Activated T-cell treated with anti-CD3 and anti-CD28 coated beads, Interleukin-2, amount 50 U/mL, for 4 hours (primary cell): ENCODE measurements at places on chromosomes 2 and 18. TPM values are rescaled to one million over a fixed set of nuclear protein-coding genes. Genes with fewer than 3 reads are reported as not detected.
A peak's percentile ranks its signal among the peaks of the same experiment; 100 is the strongest.

GRCh38 chr18:44588508-44588907 lies 92.2 kb upstream of the SETBP1 start:
- DNase-seq = no peak

DNA sequence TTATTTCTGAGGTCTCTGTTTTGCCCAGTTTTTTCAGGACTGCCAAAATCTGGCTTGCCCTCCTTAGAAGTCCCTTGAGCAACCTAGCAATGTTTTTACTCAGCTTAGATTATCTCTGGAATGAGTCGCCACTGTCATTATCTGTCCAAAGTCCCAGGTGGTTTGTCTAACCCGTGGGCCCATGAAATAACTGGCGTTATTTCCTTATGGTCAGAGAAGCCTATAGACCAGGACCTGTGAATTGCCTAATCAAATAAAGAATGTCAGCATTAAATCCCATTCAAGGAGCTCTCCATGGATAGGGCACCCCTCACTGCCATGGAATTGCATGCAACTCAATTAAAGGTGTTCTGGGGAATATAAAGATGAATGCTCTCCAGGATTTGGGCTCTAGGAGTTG lies 373.9 kb downstream of the SETBP1 start:
- no peak for DNase-seq

GRCh38 chr2:15259356-15259756 lies 301.8 kb downstream of the NBAS start:
- DNase-seq = no peak

SERPINB5 gene
- not detected for total RNA-seq

PLA2R1 gene
- total RNA-seq = 0.03 TPM

DNA sequence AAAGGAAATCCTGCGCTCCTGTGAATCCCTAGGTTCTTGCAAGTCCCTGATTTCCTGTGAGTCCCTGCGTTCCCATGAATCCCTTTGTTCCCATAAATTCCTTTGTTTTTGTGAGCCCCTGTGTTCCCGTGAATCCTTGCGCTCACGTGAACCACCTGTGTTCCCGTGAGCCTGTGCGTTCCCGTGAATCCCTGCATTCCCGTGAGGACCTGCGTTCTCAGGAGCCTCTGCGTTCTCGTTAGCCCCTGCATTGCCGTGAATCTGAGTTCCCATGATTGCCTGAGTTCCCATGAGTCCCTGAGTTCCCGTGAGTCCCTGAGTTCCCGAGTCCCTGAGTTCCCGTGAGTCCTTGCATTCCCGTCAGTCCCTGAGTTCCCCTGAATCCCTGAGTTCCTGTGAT lies 71.5 kb downstream of the SNTG2 start:
- no peak for DNase-seq

MBD1 gene
- total RNA-seq = 104 TPM

DNA sequence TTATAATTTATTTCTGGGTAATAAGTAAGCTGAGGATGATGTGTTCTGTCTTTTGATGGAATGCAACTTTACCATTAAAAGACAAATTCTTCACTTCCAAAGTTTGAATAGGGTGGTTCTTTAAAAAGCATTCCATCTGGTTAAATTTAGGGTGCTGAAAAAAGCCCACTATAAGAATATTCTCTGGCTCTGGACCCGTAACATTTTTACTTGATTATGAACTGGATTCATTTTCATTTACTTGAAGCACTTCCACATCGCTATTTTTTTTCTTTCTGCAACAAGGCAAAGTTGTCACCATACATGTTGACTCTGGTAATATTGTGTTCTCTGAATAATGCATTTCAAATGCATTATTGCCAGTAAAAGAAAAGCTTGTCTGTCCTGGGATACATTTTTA lies 344.6 kb downstream of the SATB2 start:
- no peak for DNase-seq

DNA sequence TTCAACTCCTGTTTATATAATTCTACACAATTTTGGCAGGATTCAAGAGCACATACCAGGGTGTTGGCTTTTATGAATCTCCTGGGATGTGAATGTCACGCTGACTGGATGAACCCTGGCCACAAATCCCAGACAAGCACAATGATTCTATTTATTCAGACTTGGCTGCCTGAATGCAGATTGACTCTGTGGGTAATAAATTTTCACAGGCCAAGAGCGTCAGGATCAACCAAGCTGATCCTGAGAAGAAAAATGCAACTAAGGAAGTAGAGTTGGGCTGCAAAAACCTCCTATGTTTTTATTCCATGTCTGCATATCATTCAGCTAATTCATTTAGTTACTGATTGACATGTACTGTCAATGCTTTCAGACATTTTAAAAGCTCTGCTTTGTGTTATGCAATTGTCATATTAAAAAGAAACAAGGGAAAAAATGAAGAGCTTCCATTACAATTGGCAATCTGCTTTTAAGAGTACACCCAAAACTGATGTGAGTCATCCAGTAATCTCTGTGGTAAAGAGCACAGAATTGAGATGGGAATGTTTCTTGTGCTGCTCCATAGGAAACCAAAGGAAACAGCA lies 173.0 kb upstream of the REV1 start:
- DNase-seq = no peak

- DNase-seq = no peak
Measured at GRCh38 chr2:23423873-23424680, 39.1 kb downstream of the KLHL29 start.

LYPD6 gene
- not detected for total RNA-seq

PRKD3 gene
- 39.8 TPM for total RNA-seq

SP110 gene
- 47.9 TPM for total RNA-seq

GRCh38 chr18:50494569-50494968 lies 65.3 kb upstream of the MAPK4 start:
- no peak for DNase-seq

- no peak for DNase-seq
Measured at GRCh38 chr2:152466980-152467676, 132.2 kb downstream of the FMNL2 start.

DNA sequence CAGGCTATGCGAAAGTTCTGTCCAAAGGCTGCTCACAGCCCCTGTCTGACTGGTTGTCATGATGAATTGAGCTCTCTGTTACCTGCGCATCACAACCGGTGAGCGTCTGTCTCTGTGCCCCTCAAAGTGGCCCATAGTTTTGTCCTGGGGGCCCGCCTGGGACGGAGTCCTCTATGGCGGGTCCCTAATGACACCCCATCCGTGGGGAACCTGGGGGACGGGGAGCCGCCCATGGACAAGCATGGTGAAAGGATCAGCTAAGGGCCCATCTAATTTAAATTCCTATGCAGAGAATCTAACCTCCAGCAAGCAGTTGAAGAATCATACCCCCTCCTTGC lies 473 bp downstream of the ELMOD3 start:
- no peak for DNase-seq

DNA sequence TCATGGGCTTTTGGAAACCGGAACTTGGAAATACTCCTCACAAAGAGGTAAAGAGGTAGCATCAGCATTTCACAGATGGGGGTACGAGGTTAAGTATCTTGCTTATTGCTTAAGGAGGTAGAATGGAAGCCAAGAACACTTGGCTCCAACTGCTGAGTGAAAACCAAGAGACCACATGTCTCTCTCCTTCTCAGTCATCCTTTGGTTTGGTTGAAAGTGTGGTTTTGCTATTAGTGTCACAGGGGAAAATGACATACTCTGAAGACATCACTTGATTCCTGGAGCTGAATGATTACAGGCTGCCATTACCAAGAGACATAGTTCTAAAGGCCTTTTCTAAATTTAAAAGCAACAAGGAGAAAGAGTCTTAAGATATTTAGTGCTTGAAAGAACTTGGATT lies 41.5 kb downstream of the ANTXR1 start:
- DNase-seq = no peak

DNA sequence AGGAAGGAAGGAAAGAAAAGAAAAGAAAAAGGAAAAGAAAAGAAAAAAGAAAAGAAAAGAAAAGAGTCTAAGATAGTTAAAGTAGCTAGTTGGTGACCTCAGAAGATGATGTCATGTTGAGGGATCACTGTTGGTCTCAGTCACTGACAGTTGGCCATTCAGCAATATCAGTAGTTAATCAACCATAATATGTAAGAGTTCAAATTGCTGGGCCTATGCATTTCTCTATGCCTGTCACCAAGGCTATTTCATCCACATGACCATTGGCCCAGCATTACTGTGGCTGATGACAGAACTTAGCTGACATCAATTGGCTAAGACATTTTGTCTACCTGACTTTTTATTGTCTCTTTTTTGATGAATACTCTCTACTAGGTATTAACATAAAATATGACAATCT lies 435.5 kb upstream of the CRIM1 start:
- no peak for DNase-seq

- DNase-seq = no peak
Measured at GRCh38 chr2:26606847-26607190, 34.3 kb downstream of the CIB4 start.

COL6A3 gene
- 19.4 TPM for total RNA-seq

GGCX gene
- 24.0 TPM for total RNA-seq

- DNase-seq = no peak
Measured at GRCh38 chr2:96120091-96120720, 3.8 kb upstream of the ADRA2B start.

LIMS3 gene
- 1.2 TPM for total RNA-seq

IL1RL2 gene
- total RNA-seq = 0.29 TPM

DNA sequence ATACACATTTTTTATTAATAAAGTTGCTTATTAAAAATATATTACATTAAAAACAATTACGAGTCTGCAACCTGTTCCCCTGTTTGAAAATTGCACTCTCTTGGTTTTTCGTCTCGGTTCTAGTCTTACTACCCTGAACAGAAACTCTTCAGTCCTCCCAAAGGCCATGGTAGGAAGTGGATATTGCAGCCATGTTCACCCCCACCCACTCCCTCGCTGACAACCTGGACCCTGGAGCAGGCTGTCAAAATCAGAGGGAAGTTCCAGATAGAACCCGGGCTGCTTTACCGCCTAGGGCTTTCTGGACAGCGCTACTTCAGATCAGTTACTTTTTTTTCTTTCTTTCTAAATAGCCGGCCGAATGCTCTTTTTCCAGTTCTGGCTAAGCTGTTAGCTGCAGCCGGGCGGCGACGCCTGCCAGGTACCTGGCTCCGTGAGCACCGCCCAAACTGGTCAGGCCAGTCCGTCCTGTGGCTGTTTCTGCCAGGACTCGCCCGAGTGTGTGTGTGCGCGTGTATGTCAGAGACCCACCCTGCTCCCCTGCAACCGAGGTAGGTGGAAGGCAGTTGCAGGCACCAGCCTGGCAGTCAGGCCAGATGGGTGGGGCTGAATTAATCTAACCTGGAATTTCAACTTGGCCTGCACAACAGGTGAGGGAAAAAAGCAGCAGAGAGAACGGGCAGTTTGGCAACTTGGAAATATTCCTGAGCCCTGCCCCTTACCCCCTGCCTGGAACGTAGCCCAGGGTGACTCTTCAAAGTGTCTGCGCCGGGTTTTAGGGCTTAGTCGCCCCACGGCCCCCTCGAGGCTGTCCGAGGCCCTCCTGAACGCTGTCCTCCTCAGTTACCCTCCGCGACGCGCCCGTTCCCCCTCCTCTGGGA lies 1.1 kb upstream of the TET3 start:
- DNase-seq = no peak

- DNase-seq = no peak
Measured at GRCh38 chr18:13176847-13177246, 41.7 kb upstream of the LDLRAD4 start.

DNA sequence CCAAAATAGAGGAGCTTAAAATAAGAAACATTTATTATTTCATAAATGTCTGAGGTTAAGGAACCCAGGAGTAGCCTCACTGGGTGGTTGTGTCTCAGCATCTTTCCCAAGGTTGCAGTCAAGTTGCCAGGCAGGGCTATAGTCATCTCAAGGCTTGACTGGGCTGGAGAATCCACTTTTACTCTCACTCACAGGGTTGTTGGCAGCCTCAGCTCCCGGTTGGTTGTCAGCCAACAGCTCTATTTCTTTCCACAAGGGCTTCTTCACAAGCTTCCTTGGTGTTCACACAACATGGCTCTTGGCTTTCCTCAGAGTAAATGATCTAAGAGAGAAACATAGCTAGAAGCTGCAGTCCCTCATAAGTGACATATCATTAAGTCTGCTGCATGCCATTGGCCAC lies 55.6 kb upstream of the TEX51 start:
- DNase-seq = no peak

GRCh38 chr2:241561832-241562231 lies 3.3 kb downstream of the BOK start:
- DNase-seq = no peak

FAM237A gene
- not detected for total RNA-seq

DNA sequence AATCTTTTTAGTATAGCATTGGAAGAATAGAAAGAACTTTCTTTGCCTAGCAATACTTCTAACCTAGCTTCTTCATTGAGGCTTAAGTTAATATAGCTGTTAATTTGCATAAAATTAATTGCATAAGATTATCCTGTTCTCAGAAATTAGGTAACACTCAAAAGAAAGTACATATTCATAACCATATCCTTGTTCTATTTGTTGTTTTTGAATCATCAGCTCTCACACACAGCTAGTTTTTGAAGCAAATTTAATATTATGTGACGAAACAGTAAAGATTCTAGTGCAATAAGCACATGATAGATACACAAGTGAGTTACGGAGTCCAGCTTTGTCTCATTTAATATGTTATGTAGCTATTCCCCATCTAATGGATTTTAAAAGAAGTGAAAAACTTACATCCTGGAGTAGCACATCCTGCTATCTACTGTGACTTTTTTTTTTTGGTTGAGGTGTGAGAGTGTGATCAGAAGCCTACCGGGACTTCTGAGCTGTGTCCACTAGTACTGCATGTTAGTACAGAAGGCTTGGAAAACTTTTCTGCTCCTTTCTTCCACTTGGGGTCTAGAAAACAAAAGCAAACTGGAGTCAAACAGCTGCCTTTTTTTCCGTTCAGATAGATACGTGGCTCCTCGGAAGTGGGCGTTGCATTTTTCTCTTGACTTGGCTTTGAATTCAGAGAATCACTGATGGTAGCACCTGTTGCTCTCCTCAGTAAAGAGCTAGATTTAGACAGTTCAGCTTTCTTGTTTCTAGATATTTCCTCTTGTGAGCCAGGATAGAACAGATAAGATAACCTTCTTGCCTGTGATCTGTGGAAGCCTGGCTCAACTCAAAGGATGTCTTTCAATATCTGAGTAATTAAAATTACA lies 27.2 kb downstream of the KDM3A start:
- peak; percentile 11 for DNase-seq

- DNase-seq = no peak
Measured at GRCh38 chr2:101305492-101306078, 2.9 kb downstream of the RNF149 start.

DNA sequence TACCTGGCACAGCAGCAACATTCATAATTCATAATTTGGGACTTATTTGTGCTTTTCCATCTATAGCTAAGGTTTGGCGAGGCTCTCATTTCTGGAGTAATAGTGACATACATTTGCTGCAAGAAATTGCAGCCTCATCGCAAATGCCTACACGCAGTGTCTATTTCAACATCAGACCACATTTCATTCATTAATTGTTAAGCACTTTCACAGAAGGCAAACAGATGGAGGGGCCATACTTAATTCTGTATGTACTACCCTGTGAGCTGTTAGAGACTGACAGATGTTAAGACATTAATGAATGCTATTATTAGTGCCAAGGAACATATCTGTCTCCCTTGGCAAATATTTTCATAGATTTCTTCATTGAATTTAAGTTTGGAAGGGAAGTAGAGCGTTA lies 125.7 kb downstream of the UXS1 start:
- no peak for DNase-seq
